ENCODE measurements at places on chromosomes 2 and 18. TPM values are rescaled to one million over a fixed set of nuclear protein-coding genes. Genes with fewer than 3 reads are reported as not detected.

DNA sequence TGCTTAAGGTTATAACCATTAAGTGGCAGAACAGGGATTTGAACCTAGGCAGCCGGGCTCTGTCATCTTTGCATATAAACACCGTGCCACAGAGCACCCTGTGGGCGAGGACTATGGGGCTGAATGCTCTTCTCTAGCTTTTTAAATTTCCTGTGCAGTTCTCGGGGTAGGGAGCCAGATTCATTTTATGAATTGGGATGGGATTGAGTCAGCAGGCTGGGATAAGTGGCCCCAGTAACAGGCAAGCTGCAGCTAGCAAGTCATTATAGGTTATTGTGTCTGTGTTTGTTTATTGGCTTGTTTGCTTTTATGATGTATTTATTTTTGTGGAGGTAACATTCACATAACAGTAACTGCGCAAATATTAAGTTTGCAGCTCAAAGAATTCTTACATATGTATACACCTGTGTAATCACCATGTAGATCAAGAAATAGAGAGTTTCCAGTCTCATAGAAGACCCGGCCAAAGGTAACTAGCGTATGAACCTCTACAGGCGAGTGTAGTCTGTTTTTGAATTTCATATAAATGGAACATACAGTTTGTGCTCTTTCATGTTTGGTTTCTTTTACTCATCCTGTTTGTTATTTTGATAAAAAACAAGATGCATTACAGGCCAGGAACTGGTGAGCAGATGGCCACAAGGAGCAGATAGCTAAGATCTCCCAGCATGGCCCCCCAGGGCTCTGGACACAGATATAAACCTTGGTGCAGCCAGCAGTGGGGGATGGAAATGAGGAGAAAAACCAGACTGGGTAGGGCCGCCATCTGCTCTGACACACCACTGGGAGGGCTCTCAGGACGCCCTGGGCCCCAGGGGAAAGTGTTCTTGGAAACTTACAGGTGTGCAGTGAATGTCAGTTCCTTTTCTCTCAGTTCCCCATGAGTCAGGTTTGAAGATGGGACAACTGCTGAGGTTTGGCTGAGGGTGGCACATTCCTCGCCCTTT lies 49.2 kb upstream of the GPR155 start:
- no peak for DNase-seq

DNA sequence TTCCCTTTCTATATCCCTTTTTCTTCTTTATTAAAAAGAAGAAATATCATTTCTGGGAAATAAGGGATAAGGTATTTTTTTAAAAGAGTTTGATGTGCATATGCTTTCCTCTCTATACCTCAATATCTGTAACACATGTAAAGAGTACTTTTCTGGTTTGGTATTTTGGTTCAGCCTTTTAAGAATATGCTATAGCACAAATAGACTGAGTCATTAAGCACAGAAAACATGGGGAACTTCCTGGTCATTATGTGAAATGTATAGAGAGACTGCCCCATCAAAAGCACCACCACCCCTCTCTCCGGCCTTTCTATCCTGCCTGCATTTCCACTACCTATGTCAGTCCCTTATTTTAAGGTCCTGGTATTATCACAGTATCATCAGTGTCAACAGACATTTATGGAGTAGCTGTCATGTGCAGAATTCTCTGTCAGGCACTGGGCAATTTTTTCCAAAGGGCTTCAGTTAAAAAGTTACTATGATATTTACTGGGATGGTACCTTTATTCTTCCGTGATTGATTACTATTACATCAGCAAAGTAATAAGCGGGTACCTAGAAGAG lies 88.4 kb downstream of the ALPK2 start:
- no peak for DNase-seq

DNA sequence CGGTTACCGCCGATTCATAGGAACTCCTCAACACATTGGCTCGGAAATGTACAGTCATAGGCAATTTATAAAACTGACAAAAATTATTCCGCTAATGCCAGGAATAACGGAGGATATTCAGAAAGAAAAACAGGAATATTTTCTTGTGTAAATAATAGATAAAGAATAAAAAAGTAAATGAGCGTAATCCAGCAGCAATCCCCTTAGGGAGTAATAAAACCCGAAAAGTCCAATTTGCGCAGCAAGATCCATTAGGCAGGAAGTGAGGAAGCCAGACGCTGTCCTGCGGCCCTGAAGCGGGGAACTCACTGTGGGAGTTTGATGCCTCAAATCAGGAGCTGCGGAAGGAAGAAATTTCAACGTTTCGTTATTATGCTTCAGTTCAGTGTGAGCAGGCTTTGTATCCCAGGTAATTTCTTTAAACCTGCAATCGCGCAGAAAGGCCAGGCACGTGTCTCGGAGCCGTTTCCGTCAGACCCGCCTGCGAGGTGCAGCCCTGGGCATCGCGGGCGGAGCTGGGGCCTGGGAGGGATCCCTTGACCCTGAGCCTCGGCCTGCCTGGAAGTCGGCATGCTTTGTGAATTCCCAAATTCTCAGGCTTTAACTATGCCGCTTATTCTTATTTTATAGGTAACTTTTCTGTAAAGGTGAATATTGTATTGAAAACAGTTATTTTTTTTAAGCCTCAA lies 180.9 kb upstream of the ALKAL2 start:
- no peak for DNase-seq

TRIM43 gene
- not detected for polyA plus RNA-seq

BMP10 gene
- polyA plus RNA-seq = not detected

GRCh38 chr18:74282755-74283554 lies 8.8 kb downstream of the CYB5A start:
- DNase-seq = no peak

DNA sequence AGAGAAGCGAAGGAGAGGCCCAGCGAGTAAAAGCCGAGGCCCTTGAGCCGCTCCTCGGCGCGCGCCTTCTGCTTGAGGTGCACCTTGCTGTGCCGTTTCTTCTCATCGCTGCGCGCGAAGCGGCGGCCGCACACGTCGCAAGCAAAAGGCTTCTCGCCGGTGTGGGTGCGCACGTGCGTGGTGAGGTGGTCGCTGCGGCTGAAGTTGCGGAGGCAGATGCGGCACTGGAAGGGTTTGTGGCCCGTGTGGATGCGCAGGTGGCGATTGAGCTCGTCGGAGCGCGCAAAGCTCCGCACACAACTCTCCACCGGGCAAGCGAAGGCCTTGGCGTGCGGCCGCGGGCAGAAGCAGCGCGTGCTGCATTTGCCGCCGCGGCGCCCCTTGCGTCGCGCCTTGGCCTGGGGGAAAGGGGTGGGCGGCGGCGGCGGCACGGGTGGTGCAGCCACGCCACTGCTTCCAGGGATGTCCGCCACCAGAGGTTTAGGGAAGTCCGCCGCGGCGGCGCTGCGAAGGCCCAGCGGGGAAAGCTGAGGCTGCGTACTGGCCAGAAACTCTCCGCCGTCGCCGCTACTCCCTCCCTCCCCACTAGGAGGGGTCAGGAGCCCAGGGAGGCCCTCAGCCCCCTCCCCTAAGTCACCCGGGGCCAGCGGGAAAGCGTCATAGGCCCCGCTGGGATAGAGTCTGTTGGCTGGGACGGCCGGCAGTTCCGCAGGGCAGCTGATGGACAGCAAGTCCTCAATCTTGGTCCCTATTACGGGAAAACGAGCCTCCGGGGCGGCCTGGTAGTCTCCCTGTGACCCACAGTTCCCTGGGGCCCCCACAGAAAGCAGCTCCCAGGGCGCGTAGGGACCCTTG lies 1.7 kb downstream of the EGR4 start:
- no peak for DNase-seq

GRCh38 chr2:35820391-35820790 lies 535.2 kb upstream of the CRIM1 start:
- no peak for DNase-seq

DNA sequence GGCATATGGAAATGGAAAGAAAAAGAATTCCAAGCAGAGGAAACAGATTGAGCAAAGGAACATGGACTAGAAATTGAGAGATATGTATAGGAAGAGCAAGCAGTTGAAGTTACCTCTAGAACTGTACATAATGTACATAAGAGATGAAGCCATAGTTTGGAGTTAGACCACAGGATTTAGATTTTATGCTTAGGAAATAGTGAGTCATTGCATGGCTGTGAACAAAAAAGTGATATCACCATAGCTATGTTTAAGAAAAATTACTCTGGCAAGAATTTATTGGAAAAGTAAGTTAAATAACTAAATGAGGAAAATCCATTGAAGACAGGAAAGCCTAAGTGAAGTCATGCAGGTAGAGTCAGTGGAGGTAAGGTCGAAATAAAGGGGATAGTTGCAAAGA lies 99.4 kb upstream of the GALNT5 start:
- DNase-seq = no peak

DNA sequence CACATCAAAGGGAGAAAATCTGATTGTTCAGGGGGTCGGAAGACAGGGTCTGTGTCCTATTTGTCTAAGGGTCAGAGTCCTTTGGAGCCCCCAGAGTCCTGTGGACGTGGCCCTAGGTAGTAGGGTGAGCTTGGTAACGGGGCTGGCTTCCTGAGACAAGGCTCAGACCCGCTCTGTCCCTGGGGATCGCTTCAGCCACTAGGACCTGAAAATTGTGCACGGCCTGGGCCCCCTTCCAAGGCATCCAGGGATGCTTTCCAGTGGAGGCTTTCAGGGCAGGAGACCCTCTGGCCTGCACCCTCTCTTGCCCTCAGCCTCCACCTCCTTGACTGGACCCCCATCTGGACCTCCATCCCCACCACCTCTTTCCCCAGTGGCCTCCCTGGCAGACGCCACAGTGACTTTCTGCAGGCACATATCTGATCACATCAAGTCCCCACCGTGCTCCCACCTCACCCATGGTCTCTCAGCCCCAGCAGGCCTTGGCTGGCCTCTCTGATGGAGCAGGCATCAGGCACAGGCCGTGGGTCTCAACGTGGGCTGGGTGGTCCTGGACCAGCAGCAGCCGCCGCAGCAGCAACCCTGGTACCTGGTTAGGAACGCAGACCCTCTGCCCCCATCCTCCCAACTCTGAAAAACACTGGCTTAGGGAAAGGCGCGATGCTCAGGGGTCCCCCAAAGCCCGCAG lies 3.8 kb downstream of the PROC start:
- no peak for DNase-seq

GRCh38 chr18:7325126-7325430 lies 94.2 kb downstream of the LRRC30 start:
- no peak for DNase-seq

DNA sequence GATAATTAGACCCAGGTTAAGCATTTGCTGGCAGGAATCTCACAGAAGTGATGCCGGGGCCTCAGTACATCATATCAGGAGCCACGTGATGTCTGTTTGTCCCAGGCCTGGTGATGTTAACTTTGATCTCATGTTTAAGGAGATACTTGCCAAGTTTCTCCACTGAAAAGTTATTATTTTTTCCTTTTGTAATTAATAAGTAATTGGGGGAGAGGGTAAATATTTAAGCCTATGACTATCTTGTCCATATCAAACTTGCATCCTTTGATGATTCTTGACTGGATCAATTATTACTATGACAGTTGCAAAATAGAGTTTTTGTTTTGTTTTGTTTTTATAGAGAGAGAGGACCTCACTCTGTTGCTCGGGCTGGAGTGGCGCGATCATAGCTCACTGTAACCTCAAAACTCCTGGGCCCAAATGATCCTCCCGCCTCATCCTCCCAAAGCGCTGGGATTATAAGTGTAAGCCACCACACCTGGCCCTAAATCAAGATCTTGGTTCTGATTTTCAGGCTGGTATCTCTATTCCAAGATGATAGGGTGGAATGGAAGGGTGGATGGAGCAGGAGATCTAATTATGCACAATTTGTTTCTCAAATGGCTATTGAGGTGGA lies 46.4 kb downstream of the SLC4A1AP start:
- DNase-seq = no peak

DNA sequence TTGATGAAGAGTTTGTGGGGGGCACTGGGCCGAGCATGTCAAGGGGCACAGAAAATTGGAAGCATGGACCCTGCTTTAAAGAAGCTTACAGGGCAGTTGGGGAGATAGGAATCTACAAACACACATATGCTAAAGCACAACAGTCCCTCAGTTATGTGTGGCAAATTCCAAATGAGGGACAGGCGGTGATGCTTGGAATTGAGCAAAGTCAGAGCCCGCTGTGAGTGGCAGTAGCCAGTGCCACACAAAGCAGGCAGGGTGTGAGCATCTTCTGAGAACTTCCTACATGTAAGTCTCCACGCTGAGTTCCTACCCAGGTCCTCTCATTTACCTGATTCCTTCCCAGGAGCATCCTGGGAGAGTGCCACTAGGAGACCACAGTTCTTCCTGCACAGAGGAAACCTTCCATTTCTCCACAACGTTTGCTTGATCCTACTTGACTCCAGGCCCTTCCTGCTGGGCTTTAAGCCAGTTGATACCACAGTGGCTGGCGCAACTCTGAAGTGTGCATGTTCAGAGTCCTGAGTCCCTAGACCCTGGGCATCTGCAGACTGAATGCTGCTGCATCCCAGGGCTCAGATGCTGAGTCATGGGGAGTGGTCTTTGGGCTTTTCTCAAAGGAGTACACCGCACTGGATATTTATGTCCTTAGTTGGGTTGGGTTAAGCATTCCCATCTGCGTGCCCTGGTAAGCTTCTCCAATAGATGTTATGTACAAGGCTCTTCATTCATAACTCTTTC lies 287.3 kb upstream of the REV1 start:
- DNase-seq = no peak

TMEM200C gene
- polyA plus RNA-seq = 4.2 TPM

MARCHF4 gene
- polyA plus RNA-seq = 0.14 TPM

- no peak for DNase-seq
These were observed 333.3 kb downstream of the SLC8A1 start for GRCh38 chr2:40118622-40119021.

DNA sequence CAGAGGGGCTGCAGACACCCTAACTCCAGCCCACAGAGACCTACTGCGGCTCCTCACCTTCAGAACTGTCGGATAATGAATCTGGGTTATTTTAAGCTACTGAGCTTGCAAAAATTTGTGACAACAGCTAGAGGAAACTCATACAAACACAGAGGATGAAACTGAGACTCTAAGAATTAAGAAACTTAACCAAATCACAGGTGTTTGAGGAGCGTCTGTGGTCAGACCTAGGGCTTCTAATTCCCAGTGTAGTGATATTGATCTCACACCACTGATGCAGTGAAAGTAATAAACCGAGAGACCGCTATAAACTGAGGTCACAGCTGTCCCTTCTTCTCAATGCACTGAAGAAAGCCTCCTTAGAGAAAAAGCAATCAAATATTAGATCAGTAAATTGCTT lies 110.1 kb downstream of the RGPD3 start:
- DNase-seq = no peak

GRCh38 chr2:133829450-133830020 lies 261.3 kb upstream of the NCKAP5 start:
- no peak for DNase-seq

DLX1 gene
- 0.24 TPM for polyA plus RNA-seq

- no peak for DNase-seq
These were observed 47.6 kb downstream of the ALPK2 start for GRCh38 chr18:58581265-58581664.

EVX2 gene
- not detected for polyA plus RNA-seq

DNA sequence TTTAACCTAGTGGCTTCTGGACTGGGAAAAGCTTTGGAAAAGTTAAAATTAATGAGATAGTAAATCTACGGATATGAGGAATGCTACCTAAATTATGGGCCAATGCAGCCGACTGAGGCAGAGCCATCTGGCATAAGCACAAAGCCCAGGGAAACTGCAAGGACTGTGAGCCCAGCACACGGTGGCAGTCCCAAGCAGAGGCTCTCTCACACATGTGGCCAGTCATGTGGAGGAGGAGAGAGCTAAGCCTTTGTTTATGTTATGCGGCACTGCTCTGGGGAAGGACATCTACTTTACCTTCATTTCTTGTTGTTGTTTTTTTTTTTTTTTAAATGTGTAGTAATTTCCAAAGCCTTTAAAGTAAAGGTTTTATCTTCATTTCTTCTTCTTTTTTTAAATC lies 267.0 kb downstream of the STK39 start:
- no peak for DNase-seq

All from right lung (tissue), 10 donors.